ENCODE measurements at places on chromosomes 4 and X.

DNA sequence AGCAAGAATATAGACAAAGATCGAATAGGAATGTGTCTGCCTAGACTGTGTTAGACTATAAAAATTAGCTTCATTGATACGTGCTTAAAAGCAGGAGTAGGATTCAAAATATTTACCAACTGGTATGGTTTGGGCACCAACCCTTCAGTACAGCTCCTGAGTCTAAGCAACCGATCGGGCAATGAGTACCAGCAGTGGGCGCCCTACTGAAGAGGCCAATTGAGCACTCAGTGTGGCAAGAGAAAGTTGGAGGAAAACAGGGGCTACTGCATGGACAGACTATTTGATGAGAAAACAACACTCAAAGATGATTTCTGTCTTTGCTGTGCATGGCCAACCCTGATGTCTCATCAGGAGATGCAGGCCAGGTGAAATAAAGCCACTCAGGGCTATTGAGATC, 176.0 kb upstream of the NWD2 start:
- no peak for DNase-seq

GRCh38 chr4:19739101-19739651, 512.5 kb upstream of the SLIT2 start:
- peak; percentile 85 for DNase-seq

- no peak for DNase-seq
Observed at GRCh38 chr4:8115916-8116315, 42.7 kb downstream of the ABLIM2 start.

GRCh38 chr4:17762726-17763125, 18.7 kb downstream of the FAM184B start:
- DNase-seq: peak; percentile 28

DNA sequence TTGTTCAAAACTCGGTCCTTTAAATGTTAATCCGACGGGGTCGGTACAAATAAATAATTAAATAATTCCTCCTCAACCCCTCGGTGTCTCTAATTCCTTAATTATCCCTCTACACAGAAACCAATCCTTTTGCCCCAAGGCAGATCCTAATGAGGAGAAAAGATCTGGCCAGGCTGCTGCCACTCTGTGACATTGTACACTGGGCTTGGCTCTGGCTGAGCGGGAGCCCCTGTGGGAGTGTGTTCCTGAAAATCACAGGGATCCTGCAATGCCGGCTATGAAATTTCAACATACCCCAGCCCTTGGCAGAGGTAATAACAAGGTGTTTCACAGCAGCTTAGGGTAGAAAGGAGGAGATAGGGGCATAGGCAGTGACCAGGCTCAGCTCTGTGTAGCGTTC, 96.0 kb downstream of the DHRSX start:
- no peak for DNase-seq

DNA sequence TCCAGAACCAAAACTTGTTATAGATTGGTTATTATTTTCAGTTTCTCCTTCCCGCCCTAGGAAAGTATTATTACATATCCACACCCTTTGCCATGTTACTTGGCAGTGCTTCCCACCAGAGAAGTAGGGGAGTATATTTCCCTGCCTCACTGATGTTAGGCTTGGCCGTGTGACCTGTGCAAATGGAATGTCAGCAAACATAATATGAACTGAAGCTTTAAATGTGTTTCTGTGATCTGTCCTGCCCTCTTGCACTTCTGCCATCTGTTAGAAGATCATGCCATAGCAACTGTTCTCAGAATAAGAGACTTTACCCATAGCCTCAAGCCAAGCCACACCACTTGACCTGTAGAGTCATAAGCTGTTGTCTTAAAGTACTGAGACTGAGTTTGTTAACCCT, 36.7 kb upstream of the NEUROG2 start:
- no peak for DNase-seq

Data from dermis blood vessel endothelial cell (primary cell).